ENCODE measurements at places on chromosomes 16 and 17. TPM values are rescaled to one million over a fixed set of nuclear protein-coding genes. Genes with fewer than 3 reads are reported as not detected.

Gene NXPH3
- 0.31 TPM for total RNA-seq

Gene TPSD1
- not detected for total RNA-seq

Gene TMEM114
- total RNA-seq: not detected

DNA sequence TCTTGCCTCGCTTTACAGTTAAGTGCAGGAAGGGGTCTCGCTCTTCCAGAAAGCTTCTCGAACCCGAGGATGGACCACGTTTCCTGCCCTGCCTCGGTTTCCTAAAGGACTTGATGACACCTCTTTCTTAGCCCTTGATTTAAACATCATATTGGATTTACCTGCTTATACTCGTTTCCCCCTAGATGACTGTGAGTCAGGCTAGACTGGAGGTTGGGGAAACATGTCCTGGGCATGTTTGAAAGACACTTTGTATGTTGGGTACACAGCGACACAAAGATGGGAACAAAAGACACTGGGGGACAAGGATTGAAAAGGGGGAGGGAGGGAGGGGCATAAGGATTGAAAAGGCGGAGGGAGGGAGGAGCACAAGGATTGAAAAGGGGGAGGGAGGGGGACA is 30.0 kb downstream of the SDK2 start:
- no peaks in the 10 kb centered on the region for H3K36me3 ChIP-seq
- no peaks in the 10 kb centered on the region for H3K27me3 ChIP-seq
- no peaks in the 10 kb centered on the region for H3K4me1 ChIP-seq
- no peak overlapping the region for H3K4me3 ChIP-seq
- H3K27ac ChIP-seq: no peak overlapping the region
- no peak for DNase-seq

- H3K27ac ChIP-seq: no peak overlapping the region
- no peaks in the 10 kb centered on the region for H3K4me1 ChIP-seq
- no peaks in the 10 kb centered on the region for H3K27me3 ChIP-seq
- peaks cover 90% of the 10 kb centered on the region for H3K36me3 ChIP-seq
- DNase-seq: no peak
- no peak overlapping the region for H3K4me3 ChIP-seq
Measured at GRCh38 chr17:80364091-80364691, 50.8 kb upstream of the ENDOV start.

DNA sequence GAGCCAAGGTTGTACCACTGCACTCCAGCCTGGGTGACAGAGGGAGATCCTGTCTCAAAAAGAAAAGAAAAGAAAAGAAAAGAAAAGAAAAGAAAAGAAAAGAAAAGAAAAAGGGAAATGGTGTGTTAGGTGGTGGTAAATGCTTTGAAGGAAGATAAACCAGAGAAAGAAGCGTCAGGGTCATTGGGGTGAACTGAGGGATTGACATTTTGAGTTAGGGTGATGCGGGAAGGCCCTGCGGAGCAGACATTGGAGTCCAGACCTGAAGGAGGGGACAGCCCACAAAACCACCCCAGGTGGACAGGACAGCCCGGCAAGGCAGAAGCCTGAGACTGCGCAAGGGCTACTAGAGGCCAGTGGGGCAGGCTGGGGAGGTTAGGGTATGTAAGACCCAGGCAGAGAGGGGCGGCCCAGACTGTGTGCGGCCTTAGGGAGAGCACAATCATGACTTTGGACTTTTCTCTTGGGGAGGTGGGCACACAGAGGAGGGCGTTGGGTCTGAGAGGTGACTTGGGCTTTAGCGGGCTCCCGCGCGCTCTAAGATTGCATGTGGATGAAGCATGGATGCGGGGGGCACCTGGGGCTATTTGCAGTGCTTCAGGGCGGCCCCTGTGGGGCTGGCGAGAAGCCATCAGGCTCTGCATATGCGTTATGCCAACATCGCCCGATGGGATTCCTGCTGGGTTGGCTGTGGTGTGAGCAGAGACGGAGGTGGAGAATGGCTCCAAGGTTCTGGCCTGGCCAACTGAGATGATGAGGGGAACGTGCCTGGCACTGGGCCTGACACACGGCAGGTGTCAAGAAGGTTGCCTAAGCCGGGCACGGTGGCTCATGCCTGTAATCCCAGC is 3.3 kb upstream of the GAA start:
- H3K27me3 ChIP-seq: no peaks in the 10 kb centered on the region
- no peak overlapping the region for H3K4me3 ChIP-seq
- no peak for DNase-seq
- H3K27ac ChIP-seq: no peak overlapping the region

DNA sequence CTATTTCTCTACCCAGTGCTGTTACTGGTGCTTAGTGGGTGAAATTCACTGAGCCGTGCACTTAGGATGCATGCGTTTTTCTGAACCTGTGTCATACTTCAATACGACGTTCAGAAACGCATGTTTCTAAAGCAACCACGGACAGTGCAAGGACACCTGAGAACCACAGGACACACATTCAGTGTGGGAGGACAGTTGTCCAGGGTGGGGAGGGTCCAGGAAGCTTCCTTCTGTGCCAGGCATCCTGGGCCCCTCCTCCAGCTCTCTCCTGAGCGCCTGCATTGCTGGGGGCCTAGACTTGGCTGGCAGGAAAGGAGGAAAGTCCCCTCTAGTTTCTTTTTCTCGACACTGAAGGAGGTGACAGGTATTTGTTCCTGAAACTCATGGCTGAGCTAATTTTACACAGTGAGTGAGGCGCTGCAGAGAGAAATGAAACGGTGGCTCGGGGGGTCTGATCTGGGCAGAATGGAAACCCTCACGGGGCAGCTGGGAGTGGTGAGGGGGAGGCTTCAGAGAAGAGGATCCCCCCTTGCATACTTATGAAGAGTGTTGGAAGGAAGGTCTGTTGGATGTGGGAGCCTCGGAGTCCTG is 89.9 kb downstream of the IRF8 start:
- H3K27me3 ChIP-seq: peaks cover 4% of the 10 kb centered on the region
- H3K4me1 ChIP-seq: peaks cover 6% of the 10 kb centered on the region
- DNase-seq: no peak
- no peak overlapping the region for H3K4me3 ChIP-seq
- H3K36me3 ChIP-seq: no peaks in the 10 kb centered on the region

Gene CRHR1
- not detected for total RNA-seq

- H3K27ac ChIP-seq: no peak overlapping the region
- no peaks in the 10 kb centered on the region for H3K36me3 ChIP-seq
- no peaks in the 10 kb centered on the region for H3K27me3 ChIP-seq
Measured at GRCh38 chr17:77640252-77640651, 318.3 kb upstream of the TNRC6C start.

Gene HOXB8
- total RNA-seq: not detected

DNA sequence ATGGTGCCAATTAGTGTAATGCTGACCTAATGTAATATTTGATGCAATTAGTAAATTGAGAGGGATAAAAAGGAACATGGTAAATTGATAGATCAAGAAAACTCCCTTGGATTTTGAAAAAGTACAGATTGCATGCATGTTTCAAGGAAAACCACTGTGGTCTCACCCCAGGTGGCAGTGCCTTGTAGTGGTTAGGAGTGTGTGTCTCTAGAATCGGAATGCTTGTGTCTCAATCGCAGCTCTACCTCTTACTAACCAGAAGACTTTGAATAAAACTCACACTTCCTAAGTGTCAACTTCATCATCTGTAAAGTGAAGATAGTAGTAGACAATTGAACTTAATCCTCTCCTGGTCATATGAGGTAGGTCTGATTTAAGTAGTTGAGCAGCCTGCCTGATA is 128.9 kb upstream of the GOT2 start:
- H3K27me3 ChIP-seq: no peaks in the 10 kb centered on the region
- H3K4me3 ChIP-seq: no peak overlapping the region
- no peaks in the 10 kb centered on the region for H3K4me1 ChIP-seq
- DNase-seq: no peak
- H3K36me3 ChIP-seq: no peaks in the 10 kb centered on the region
- H3K27ac ChIP-seq: no peak overlapping the region

Gene KRT20
- total RNA-seq: not detected

DNA sequence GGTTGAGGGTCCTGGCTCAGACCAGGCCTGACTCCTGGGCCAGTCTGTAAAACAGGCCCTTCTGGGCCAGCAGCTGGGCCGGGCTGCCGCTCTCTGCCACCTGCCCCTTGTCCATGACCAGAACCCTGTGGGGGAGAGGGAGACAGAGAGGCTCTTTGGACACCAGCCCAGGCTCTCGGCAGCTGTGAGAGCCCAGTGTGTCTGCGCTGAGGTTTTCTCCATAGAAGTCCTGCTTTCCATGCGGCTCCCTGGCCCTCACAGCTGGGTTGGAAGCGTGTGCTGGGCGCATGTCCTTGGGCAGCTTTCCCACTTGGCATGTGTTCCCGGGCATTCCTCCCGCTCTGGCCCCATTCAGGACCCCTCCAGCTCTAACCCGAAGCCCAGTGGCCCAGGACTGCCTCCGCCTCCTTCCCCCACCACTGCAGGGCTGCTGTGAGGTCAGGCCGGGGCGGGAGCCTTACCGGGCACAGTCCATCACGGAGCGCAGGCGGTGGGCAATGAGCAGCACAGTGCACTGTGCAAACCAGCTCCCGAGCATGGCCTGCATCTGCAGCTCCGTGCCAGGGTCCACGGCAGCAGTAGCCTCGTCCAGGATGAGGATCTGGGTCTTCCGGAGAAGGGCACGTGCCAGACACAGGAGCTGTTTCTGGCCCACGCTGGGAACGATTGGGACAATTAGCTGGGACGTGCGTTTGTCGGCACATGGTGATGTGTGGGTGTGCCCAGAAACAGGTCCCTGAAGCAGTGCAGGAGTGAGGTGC is 73.0 kb downstream of the ABCC6 start:
- H3K27ac ChIP-seq: no peak overlapping the region
- no peak overlapping the region for H3K4me3 ChIP-seq
- H3K36me3 ChIP-seq: no peaks in the 10 kb centered on the region

Gene NME4
- 14.1 TPM for total RNA-seq

Gene DRC3
- total RNA-seq: 0.60 TPM

DNA sequence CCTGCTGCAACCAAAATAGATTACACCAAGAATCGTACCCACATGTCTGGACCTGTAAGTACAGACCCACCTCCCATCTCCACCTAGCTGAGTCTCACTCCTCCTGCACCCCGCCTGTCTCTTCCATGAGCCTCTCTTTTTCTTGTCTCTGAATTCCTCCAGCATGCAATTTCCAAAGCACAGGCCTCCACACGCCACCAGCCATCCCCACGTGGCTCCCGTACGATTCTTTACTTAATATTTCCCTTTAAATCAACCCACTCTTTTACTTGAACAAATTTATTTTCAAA is 1.2 kb downstream of the RPH3AL start:
- H3K27me3 ChIP-seq: no peaks in the 10 kb centered on the region
- H3K36me3 ChIP-seq: no peaks in the 10 kb centered on the region
- H3K4me3 ChIP-seq: no peak overlapping the region
- H3K27ac ChIP-seq: no peak overlapping the region
- no peaks in the 10 kb centered on the region for H3K4me1 ChIP-seq

Gene GRAP
- total RNA-seq: 7.9 TPM

- peaks cover 14% of the 10 kb centered on the region for H3K4me1 ChIP-seq
- no peak overlapping the region for H3K27ac ChIP-seq
- no peaks in the 10 kb centered on the region for H3K36me3 ChIP-seq
- DNase-seq: no peak
- H3K27me3 ChIP-seq: no peaks in the 10 kb centered on the region
- H3K4me3 ChIP-seq: no peak overlapping the region
Measured at GRCh38 chr17:37493249-37494027, 3.7 kb downstream of the DUSP14 start.

DNA sequence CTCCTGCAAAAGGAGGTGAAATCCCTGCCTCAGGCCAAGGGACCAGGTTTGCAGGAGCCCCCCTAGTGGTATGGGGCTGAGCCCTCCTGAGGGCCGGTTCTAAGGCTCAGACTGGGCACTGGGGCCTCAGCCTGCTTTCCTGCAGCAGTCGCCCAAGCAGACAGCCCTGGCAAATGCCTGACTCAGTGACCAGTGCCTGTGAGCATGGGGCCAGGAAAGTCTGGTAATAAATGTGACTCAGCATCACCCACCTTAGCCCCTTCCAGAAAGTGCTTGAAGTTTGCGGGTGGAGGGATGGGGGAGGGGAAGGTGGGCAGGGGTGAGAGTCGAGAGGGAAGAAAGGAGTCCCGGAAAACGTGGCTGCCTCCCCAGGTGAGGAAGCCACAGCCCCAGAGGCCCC is 2.1 kb downstream of the MC1R start:
- no peak for DNase-seq
- H3K4me3 ChIP-seq: no peak overlapping the region
- H3K36me3 ChIP-seq: no peaks in the 10 kb centered on the region

Gene LDHD
- total RNA-seq: not detected

- H3K27ac ChIP-seq: no peak overlapping the region
- no peaks in the 10 kb centered on the region for H3K4me1 ChIP-seq
- no peaks in the 10 kb centered on the region for H3K36me3 ChIP-seq
Measured at GRCh38 chr16:83561876-83562275, 245.9 kb upstream of the HSBP1 start.

Gene RBFOX1
- total RNA-seq: not detected

GRCh38 chr16:85879975-85880831 is 18.8 kb upstream of the IRF8 start:
- H3K4me1 ChIP-seq: no peaks in the 10 kb centered on the region
- no peaks in the 10 kb centered on the region for H3K27me3 ChIP-seq
- no peak overlapping the region for H3K4me3 ChIP-seq
- no peaks in the 10 kb centered on the region for H3K36me3 ChIP-seq
- no peak overlapping the region for H3K27ac ChIP-seq

Gene RAP1GAP2
- total RNA-seq: 1.4 TPM

- DNase-seq: no peak
- no peaks in the 10 kb centered on the region for H3K36me3 ChIP-seq
- no peaks in the 10 kb centered on the region for H3K27me3 ChIP-seq
- H3K27ac ChIP-seq: no peak overlapping the region
- H3K4me3 ChIP-seq: no peak overlapping the region
- no peaks in the 10 kb centered on the region for H3K4me1 ChIP-seq
Measured at GRCh38 chr17:82959242-82959930, 119.6 kb upstream of the ZNF750 start.

Gene CSH1
- not detected for total RNA-seq

Gene PYY
- not detected for total RNA-seq

GRCh38 chr17:77516902-77517301 is 376.1 kb downstream of the SEC14L1 start:
- no peaks in the 10 kb centered on the region for H3K36me3 ChIP-seq
- H3K27ac ChIP-seq: no peak overlapping the region
- no peak overlapping the region for H3K4me3 ChIP-seq
- no peak for DNase-seq

DNA sequence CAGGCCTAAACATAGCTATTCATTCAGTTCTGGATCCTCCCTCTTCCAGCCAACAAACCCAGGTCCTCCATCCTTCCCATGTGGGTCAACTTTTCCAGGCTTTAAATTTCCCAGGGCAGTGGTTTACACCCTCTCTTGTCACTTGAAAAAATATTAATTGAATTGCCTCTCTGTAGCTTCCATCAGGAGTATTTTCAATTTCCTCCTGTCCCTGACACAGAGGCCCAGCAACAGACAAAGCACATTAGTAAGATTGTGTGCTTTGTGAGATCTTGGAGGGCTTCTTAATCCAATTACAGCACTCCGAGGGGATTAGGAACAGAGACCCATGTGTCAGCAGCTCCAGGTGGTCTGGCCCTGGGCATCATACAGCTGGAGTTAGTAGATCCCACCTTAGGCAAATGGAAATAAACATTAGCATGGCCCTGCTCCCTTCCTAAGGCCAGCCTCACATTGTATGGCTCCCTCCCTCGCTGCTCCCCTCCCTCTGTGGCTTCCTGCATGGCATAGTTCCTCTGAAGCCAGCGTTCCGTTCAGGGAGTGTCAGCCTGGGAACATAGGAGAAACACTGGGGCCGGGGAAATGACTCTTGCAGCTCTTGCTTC is 132.7 kb upstream of the HSBP1 start:
- no peak overlapping the region for H3K27ac ChIP-seq
- no peaks in the 10 kb centered on the region for H3K36me3 ChIP-seq
- DNase-seq: no peak
- no peaks in the 10 kb centered on the region for H3K4me1 ChIP-seq
- H3K27me3 ChIP-seq: no peaks in the 10 kb centered on the region
- no peak overlapping the region for H3K4me3 ChIP-seq

- no peak for DNase-seq
- H3K4me1 ChIP-seq: no peaks in the 10 kb centered on the region
- no peak overlapping the region for H3K4me3 ChIP-seq
Measured at GRCh38 chr17:42240201-42240600, 36.0 kb downstream of the STAT5B start.
